ENCODE measurements at places on chromosomes 12 and 14.

DNA sequence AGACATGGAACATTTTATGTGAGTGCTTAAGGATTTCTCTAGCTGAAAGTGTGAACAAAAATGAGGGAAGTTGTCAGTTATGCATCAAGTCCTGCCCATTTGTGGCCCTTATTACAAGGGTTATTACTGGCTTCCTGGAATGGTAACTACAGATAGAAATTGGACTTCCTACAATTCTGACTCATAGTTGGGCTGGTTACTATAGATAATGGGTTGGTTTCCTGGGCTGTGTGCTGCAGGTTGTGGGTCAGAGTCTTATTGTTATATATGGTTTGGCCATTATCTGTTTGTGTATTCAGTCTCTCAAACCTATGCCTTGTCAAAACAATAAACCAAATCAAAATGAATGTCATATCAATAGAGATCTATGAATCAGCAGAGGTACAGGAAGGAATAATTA lies 313.7 kb downstream of the ADAMTS20 start:
- no peak for DNase-seq

DNA sequence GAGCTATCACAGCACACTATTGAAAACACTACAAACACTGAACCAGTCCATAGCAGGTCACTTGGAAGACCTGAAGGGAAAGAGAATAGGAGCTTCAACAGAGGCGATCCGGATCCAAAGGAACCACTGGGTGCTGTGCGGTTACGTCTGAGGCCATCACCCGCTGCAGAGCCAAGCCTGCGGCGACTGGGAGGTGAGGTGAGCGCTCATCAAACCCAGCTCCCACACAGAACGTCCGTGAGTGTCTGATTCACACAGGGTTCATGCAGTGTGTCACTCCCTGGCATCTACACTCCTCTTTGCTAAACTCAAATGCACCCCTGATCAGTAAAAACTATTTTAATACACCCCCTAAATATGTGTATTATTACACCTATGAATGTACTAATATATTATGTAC lies 64.1 kb downstream of the TMEM132D start:
- no peak for DNase-seq

DNA sequence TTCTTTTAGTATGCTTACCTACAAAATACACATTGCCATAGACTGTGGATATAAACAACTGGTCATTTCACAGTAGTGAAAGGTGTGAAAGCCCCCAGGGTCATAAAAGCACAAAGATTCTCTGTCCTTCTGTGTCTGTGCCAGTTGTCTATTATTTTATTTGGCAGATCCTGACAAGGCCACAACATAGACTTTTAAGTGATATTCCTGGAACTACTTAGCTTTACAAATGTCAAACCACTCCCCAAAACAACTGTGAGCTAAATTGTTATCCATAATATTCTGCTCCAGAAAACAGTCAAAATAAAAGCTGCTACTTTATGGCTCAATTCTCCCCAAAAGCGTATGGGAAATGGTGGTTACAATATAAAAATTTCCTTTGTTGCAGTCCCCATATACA lies 172.1 kb downstream of the SEC23A start:
- no peak for DNase-seq

DNA sequence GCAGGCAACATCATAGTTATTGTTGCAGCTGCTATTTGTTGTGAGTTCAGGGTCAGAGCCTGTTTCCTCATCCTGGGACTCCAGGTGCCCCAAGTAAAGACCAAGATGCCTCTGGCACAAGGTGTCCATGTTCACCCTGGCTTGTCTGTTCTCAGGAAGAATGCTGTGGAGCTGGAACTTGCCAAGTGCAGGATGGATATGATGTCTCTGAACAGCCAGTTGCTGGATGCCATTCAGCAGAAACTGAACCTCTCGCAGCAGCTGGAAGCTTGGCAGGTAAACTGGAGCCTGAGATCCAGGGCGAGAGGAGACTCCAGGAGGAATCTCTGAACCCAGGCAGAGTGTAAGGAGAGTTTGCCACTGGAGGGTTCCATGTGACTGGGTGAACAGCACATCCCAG lies 26.8 kb downstream of the RAB35 start:
- DNase-seq, result no peak

- no peak for DNase-seq
Measured at GRCh38 chr12:55719371-55719770, 822 bp upstream of the RDH5 start.

DNA sequence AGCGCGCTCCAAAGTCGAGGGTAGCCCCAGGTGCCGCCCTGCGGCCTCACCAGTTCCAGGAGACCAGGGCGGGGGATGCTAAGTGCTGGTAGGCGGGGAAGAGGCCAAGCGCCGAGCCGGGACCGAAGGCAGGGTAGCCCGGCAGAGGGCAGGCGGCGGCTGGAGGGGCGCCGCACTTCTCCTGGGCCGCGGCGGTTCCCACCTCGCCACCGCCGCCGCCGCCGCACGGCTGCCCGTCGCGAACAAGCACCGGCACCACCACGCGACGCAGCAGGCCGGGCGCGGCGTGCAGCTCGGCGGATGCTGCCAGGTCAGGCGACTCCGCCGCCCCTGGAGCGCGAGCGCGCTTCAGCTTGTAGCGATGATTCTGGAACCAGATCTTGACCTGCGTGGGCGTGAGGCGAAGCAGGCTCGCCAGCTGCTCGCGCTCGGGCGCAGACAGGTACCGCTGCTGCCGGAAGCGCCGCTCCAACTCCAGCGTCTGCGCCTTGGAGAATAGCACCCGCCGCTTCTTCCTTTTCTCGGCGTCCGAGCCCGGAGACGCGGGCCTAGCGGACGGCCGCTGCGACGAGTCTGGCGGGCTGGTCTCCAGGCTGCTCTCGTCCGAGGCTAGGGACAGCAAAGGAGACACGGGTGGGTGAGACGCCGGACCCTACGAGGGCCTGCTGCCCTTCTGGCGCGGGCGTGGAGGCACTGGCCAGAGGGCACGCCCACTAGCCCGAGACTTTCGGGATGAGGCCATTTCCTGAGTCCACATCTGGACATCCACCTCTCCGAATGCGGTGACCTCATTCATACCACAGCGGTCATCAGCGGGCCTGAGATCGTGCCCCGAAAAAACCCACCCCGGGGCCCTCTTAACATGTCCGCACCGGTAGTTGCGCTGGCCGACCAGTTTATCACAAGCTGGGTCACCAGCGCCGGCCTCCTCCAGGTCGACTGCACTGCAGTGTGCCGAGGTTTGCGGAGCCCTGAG lies 1.3 kb downstream of the NKX2-8 start:
- DNase-seq, result peak; percentile 59

GRCh38 chr14:67889455-67889854 lies 69.9 kb downstream of the RAD51B start:
- no peak for DNase-seq

- DNase-seq, result no peak
Measured at GRCh38 chr14:68244262-68244980, 424.8 kb downstream of the RAD51B start.

DNA sequence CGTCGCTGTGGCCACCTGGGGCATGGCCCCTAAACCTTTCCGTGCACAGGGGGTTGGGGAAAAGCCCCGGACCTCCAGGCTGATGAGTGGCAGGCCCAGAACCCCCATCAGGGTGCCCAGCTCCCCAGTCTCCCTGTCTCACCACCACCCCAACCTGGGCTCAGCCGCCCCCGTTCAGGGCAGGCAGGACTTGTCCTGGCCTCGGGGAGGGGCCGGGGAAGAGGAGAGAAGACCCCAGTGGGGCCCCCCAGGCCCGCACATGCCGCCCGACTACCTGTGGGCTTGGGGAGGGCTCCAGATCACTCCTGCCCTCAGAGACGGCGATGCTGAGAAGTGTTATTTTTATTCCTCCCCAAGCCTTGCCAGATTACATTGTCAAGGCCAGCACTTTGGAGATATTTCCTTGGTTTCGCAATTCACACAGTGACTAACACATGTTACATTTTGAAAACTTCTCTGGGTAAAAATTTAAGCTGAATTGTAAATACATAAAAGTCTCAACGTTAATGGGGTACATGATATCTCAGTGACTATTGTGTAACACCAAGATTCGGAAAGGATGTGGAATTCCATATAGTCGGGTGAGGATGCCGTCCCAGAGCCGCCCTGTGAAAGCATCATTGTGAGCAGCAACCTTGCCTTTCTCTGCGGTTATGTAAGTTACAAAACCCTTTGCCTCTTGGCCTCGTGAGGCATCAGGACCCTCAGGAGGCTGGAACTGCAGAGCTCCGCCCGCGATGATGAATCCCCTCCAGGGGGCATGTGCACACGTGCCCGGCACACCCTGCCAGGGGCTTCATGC lies 85.6 kb upstream of the DIO3 start:
- DNase-seq, result peak; percentile 20

GRCh38 chr12:92900941-92901340 lies 28.2 kb downstream of the EEA1 start:
- DNase-seq, result no peak

GRCh38 chr14:85024931-85025330 lies 505.0 kb upstream of the FLRT2 start:
- DNase-seq, result no peak

DNA sequence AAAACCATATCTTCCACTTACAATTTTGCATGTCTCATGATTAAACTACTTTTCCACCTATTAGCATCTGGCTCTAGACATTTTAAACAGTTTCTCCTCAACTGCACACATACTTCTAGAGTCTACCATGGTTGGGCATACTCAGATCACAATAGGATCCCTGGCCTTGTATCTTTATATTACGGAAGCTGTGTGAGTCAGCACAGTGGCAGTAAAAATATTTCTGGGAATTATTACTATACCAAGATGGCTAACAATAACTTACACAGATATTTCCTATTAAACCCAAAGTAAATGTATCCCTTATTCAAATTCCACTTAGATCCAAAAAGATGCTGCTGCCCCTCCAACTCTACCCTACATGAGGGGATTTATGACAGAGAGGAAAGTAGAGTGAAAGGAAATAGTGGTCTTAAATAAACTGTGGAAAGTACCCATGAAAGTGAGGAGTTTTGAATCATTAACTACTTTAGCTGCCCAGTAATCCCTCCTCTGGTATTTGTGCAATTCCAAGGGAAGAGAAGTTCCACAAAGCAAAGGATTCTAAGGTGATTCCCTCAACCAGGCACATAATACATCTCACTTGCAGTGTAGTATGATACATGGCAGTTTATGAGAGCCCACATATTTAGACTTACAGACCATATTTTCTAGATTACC lies 14.0 kb upstream of the CPSF6 start:
- no peak for DNase-seq

DNA sequence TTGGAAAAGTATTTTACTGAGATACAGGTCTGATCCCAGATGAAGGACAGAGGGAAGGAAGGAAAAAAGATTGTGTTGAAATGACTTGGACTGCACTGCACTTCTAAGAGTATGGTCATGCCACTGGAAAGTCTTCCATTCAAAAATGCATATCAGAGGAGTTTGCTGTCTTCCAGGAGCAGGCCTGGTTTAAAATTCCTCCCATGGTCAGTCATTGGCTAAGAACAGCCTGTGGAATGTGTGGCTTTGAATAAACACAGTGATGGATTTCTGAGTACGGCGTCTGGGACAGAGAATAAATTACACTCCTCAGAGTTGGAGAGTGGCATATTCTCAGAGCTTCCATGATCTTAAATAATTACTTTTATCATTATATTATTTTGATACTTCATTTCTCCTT lies 245.8 kb upstream of the PDZRN4 start:
- DNase-seq, result no peak

DNA sequence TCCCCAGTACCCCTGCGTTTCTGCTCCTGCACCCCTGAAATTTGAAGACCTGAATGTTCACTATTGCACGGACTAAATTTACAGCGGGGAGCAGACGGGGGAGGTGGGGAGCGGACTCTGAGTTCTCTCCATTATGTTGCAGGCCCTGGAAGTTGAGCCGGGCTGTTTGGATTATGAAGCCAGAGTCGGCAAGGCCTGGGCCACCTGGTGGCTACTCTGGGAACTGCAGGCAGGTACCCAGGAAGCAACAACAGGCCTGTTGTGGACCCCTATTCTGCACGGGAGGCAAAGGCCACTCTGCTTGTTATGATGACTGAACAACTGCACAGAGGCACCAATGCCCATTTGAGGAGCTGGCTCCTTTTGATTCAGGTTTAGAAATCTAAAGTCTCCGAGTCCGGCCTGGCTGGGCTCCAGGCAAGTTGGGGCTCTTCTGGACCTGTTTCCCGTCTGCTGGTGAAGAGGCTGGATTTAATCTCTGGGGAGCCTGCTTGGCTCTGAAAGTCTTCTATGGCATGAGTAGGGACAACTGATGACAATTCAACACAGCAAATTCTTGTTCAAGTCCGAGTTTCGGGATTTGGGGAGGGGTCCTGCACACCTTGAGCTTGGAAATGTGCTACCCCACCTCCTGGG lies 34.1 kb upstream of the FAM181A start:
- peak; percentile 85 for DNase-seq

DNA sequence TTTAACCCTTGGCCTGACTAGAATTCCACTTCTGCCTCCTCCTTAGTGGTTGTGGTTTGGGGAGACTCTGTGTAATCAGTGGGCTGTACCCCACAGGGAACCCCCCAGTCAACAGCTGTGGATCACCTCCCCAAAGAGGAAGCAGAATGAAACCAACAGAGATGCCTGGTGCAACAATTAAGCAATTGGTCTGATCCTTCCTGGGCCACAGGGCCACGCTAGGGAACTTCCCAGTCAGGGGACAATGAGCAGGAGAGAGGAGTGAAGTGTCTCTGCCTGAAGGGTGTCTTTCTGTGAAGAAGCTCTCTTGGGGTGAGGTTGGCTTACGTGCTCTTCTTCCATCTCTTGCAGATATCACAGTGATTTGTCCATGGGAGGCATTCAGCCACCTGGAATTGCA lies 8.2 kb downstream of the PDE6H start:
- no peak for DNase-seq

DNA sequence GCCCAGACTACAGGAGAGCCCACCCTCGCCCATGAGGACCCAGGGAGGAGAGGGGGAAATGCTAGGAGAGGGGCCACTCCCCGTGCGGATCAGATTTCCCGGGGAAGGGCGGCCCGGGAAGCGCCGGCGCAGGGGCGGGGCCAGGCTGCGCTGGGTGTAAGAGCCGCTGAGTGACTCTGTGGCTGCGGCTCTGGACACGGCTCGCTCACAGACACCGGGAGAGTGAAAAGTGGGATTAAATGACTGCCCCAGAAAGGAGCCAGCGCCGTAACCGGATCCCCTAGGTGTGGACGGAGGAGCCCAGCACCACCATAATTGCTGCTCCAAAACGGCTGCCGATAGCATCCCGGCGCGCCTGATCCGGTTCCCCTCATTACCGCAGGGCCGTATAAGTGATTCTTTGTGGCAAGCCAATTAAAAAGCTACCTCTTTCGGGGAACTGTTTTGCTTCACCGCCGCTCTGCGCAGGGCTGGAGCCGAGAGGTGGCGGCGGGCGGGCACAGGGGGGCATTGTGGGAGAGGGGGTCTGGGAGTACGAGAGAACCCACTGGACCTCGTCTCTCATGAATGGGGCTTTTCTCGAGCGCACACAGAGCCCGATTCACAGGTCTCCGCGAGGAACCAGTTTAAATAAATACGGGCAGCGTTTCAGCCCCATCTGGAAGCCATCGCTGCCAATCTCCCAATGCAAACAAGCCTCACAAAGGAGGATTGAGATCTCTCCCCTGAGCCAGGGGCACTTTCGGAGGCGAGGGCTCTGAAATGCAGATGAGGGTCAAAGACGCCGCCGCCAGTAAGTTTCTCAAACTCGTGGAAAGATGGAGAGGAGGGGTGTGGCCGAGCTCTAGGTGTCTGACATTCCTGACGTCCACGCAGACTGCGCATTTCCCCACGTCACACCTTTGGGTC lies 2.5 kb downstream of the COL2A1 start:
- peak; percentile 83 for DNase-seq

GRCh38 chr14:34794941-34795340 lies 80.2 kb downstream of the BAZ1A start:
- DNase-seq, result no peak

- no peak for DNase-seq
Measured at GRCh38 chr12:127343940-127344339, 923.0 kb upstream of the TMEM132C start.

Measured in D341Med (cell line).